ENCODE measurements at places on chromosomes 16 and 17.

GRCh38 chr17:17425591-17425990 is 51.2 kb upstream of the MED9 start:
- no peak for DNase-seq

DNA sequence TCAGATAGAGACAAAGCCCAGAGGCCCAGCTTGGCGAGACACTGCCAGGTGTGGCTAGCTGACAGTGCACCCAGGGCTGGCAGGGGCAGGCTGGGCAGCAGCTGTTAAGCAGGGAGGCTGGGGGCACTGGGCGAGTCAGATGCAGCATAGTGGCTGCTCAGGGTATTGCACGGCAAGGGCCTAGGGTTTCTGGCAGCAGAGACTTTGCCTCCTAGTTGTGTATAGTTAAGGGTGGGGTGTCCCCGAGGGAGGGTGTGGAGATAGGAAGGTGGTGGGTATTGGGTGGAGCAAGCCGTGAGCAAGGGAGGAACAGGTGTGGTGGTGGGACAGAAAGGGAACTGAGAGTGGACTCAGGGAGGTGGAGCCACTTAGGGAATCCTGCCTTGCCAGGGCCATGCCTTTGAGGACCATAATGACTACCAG is 66.0 kb downstream of the SMPD3 start:
- no peak for DNase-seq

GRCh38 chr16:11893571-11893970 is 22.2 kb downstream of the GSPT1 start:
- no peak for DNase-seq

GRCh38 chr17:27778183-27778582 is 22.1 kb downstream of the NOS2 start:
- peak; percentile 81 for DNase-seq

DNA sequence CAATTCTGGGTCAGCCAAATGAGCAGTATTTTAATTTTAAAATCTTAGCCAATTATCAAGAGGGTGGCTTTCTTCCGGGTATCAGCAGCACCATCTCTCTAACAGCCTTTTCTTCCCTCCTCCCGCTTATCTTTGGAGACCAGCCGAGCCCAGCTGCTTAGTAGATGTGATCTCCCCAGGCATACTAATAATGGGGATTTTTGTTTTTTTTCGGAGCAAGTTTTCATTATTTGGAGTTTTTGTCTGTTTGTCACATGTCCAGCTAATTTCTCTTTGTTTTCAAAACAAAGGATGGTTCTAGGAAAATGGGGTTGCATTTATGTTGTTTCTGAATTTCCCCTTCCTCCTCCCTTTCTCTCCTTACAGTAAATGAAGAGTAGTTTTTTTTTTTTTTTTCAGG is 170.5 kb upstream of the MPHOSPH6 start:
- DNase-seq: no peak

- peak; percentile 97 for DNase-seq
These were observed 426.7 kb upstream of the SALL1 start for GRCh38 chr16:51577621-51578303.

GRCh38 chr16:48914070-48914469 is 304.1 kb upstream of the N4BP1 start:
- no peak for DNase-seq

- peak; percentile 31 for DNase-seq
These were observed 10.3 kb downstream of the NDUFAF8 start for GRCh38 chr17:81249223-81250040.

DNA sequence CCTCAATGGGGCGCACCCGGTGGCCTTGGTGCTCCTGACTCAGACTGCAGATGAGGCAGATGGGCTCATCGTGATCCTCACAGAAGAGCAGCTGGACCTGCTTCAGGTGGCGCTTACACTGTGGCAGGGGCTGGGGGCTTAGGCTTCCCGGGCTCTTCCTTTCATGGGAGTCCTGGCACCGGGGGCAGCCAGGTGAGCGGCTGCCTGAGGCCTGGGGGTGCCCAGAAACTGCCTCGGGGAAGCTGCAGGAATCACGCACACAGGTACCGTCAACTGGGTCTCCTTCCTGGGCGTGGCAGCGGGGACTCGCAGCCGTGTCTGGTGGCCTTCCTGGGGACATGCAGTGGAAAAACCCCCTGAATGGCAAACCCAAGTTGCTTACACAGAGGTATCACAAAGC is 7.0 kb downstream of the MEFV start:
- no peak for DNase-seq

GRCh38 chr16:66961914-66962313 is 848 bp downstream of the CES3 start:
- no peak for DNase-seq

- DNase-seq: peak; percentile 25
These were observed 60.0 kb upstream of the CHMP6 start for GRCh38 chr17:80931421-80932265.

DNA sequence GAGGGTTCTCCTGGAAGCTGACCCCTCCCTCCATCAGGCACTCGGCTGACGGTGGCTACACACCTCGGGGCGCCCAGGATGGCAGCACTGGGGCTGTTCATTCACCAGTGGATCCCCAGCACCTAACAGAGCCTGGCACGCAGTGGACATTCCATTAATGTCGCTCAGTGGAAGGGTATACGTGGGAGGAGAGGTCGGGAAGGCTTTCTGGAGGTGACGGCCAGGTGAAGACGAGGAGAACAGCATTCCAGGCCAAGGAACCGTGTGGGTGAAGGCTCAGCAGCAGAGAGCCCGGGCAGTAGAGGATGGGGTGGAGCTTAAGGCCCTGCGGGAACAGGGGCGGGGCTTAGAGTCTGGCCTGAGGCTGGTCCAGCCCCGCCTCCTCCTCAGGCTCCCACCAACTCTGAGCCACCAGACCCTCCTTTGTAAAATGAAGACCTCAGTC is 2.5 kb upstream of the HS3ST6 start:
- no peak for DNase-seq

DNA sequence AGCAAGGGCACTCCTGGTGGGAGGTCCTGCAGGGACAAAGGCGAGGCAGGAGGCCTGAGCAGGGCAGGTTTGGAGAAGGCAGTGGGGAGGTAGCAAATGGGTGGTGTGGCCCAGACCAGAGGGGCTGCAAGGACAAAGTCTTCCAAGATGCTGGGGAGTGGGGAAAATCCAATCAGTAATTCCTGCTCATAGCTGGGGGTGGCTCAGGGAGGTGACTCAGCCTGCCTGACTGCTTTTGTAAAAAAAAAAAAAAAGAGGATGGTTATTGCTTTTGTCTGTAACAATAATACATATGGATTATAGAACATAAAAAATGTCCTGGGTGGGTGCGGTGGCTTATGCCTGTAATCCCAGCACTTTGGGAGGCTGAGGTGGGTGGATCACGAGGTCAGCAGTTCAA is 5.2 kb downstream of the IL34 start:
- DNase-seq: peak; percentile 9
